ENCODE measurements at places on chromosomes 16 and 17.

DNA sequence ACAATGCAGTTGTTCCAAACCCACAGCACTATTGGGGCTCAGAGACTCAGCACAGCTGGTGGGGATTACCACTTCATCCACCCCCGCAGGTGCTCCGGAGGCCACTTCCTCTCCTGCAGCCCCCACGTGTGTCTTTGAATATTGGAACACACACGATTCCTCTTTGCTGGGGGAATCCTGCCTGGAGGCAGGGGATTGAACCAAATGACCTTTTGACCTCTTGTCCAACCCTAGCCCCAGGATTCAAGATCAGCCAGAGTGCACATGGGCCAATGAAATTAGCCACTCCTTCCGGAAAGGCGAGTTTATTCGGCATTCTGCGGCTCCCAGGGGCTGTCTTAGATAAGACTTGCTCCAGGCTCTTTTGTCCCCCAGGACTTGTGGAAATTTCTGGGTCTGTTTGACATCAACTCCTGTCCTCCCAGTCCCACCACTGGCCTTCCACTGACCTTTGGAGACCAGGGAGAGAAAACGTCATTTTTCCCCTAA is 350.2 kb downstream of the FOXL1 start:
- no peak for DNase-seq

- peak; percentile 85 for DNase-seq
Measured at GRCh38 chr17:7561589-7562207, at the start of gene SENP3. Gene SENP3, plus strand, starts transcription at chr17:7561919. Its CDS starts 1,158 bp downstream, at chr17:7563077.

DNA sequence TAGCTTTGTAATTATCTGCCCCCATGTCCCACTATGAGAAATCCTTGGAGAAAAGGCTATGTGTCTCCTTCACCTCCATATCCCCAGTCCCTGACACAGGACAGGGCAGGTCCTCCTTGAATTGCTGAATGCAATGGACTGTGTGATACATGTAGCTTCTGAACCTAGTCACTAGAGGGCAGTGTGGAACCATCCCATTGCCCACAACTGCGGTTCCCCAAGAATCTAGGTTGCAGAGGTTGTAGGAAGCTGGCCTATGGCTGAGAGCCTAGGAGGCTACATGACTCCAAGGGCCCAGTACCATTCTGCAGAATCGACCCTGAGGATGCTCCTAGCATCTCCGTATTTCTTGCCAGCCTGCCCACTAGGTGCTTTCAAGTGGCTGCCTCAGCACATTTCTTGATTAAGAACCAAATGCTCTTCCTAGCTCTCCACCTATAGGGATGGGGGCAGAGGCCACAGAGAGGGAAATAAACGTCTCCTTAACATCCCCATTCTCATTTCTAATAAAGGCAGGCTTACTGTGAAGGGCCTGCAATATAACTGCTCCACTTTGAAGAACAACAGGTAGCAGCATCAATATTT is 394.0 kb downstream of the CA10 start:
- peak; percentile 4 for DNase-seq

- DNase-seq: no peak
Measured at GRCh38 chr17:18889658-18890057, 31.7 kb downstream of the PRPSAP2 start.

DNA sequence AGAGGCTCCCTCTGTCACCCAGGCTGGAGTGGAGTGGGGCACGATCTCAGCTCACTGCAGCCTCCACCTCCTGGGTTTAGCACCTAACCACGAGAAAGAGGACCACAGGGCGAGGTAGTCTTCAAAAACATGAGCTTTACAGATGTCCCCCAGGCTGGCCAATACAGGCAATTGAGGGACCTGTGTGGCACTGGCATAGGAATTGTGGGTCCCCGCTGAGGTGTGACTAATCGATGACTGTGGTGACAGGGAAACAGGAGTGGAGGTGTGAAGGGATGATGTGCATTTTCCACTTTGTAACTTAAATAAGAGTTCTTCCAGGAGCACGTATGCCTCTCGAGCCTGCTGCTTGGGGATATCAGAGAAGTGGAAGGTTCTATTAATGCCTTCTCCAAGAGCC is 12.6 kb upstream of the ARHGAP17 start:
- DNase-seq: no peak

GRCh38 chr17:77924757-77925336 is 33.7 kb upstream of the TNRC6C start:
- DNase-seq: no peak

GRCh38 chr17:4483012-4483840 is 15.5 kb upstream of the SPNS2 start:
- DNase-seq: no peak

Data from stimulated activated CD8-positive, alpha-beta memory T cell treated with anti-CD3 and anti-CD28 coated beads, Interleukin-2, amount 100 ng/mL, for 1 hour (primary cell).